Stimulated activated CD8-positive, alpha-beta memory T cell treated with anti-CD3 and anti-CD28 coated beads, Interleukin-7, amount 100 ng/mL, for 48 hours (primary cell): ENCODE measurements at places on chromosomes 6 and 20.

DNA sequence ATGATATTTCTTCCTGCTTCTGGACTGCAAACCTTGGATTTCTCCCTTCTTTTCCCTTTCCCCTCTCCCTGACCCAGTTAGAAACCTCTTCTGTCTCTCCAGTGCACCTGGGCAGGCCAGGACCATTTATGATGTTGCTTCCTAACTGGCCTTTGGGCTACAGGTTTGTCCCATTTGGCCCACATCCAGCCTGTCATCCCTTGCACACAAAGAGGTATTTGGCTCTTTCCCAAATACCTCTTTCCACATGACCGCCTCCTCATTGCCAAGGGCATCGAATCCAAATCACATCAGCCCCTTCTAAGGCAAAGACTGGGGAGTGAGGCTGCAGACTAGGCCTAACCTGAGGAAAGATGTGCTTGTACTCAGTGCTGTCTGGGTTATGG lies 13.6 kb downstream of the FGD2 start:
- no peak for DNase-seq

GRCh38 chr6:25056130-25056529 lies 120.4 kb upstream of the RIPOR2 start:
- DNase-seq = no peak

- no peak for DNase-seq
Measured at GRCh38 chr20:41091927-41092326, 45.4 kb upstream of the PLCG1 start.

DNA sequence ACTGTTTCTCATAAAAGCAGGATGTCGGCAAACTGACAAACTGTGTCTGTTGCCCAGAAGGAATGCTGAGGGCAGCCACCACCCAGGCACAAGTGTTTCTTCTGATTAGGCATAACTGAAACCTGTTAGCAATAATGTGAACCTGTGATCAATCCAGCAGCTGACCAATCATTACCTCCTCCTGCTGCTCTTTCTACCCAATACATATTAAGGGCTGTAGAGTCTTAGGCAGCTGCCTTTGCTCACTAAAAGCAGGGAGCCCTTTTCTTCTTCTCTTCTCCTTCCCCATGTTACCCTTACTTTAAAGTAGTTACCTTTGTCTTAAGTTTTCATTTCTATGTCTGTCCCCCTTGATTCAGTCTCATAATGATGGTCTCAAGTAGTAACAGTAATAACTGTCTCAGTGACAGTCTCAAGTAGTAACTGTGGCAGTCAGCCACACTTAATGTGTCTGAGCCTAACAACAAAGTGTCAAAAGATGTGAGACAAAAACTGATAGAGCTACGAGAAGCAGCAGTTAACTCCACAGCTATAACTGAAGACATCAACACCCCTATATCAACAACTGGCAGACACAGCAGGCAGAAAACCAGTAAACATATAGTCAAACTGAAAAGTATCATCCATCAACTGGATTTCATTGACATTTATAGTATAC lies 37.0 kb downstream of the RANBP9 start:
- no peak for DNase-seq

- no peak for DNase-seq
Measured at GRCh38 chr6:152008779-152009178, 201.3 kb downstream of the ESR1 start.

DNA sequence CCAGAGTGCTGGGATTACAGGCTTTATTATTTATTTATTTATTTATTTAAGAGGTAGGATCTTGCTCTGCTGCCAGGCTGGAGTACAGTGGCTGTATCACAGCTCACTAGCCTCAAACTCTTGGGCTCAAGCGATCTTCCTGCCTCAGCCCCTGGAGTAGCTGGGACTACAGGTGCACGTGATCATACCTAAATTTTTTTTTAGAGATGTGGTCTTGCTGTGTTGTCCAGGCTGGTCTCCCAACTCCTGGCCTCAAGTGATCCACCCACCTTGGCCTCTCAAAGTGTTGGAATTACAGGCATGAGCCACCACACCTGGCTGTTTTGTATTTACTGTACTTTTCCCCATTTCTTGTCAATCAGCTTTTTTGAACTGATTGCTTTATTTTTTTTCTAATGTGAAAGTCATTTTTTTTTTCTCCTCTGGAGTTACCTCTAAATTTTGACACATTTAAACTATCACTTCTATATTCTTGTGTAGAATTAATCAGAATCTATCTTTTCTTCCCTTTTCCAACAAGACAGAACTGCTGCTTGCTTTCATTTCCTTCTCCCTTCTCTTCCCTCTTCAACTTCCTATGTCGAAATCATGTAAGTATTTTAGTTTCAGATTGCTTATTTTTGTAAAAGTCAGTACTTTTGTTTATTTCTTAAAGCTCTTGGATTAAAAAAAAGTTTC lies 12.0 kb downstream of the PANK2 start:
- no peak for DNase-seq

DNA sequence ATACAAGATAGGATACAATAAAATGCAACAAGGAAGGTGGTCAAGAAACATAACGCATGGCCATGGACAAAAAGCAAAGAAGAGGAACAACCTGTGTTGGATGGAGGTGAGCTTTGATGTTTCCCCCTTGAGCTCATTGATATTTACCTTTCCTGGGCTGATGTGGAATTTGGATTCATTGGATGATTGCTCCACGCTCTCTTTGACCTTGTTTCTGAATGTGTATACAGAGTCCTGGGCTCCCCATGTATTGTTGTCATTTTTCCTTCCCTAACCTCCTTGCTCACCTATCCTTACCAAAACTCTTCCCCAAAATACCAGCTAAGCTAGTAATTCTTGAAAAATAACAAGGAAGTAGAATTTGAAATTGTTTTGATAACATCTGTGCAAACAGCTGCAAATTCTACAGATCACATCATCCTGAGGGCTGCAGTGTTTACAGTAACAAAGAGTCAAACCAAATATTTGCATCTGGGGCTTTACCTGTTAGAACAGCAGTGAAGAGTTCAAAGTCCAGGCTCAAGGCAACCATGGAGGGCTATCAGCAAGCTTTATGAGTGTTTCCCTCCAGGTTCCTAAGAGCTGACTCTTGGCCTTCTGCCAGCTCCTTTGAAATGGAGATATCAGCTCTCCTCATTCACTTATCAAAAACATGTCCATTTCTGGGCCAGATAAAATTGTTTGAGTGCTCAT lies 214.3 kb upstream of the MARCKS start:
- DNase-seq = no peak

DNA sequence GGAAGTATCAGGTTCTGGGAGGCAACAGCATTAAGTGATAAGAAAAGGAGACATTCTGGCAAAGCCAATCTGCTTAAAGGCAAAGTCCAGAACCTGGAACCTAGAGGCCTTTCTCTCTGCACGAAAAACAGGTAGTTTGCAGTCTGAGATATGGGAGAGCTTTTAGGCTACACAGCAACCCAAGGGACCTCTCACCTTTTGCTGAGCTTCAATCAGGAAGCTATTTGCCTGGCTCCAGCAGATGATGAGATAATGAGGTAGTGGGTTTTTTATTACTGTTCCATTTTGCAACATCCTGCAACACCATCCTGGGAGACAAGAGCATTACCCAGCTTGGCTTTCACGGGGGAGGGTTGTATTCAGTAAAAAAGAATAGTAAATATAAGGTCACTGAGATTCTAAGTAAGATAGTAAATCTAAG lies 143.1 kb downstream of the ADGRG6 start:
- DNase-seq = no peak

DNA sequence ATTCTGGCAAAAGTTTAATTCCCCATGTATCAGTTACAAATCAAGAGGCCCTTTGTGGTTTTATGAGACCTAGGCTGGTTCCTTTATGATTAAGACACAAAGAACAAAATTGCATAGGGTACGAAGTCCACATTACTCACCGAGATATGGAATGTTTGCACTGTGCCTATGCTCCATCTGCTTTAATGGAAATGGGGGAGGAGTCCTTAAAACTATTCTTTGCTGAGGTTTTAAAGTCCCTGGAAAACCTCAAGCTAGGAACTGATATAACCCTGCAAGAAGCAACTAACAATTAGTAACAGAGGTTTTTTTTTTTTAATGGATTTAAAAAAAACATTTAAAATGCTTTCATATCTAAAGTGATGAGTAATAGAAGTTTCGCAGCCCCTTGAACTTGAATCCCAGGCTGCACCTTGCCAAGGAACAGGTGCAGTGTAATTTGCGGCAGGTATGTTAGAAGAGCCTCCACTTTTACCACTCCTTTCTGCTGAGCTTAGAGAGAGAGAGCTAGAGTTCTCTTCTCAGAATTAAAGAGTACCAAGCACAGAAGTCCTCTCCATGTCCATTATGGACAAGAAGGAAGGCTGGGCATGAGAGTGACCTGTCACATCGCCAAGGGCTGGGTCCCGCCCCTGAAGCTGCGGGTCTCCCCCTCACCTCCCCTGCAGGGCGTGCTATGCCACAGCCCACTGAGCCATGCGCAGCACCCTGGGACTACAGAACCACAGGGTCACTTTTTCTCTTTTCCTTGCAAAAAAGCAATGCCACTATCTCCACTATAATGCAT lies 2.3 kb downstream of the SERPINB1 start:
- DNase-seq = no peak

GRCh38 chr6:19838442-19839236 lies 1.5 kb downstream of the ID4 start:
- no peak for DNase-seq

DNA sequence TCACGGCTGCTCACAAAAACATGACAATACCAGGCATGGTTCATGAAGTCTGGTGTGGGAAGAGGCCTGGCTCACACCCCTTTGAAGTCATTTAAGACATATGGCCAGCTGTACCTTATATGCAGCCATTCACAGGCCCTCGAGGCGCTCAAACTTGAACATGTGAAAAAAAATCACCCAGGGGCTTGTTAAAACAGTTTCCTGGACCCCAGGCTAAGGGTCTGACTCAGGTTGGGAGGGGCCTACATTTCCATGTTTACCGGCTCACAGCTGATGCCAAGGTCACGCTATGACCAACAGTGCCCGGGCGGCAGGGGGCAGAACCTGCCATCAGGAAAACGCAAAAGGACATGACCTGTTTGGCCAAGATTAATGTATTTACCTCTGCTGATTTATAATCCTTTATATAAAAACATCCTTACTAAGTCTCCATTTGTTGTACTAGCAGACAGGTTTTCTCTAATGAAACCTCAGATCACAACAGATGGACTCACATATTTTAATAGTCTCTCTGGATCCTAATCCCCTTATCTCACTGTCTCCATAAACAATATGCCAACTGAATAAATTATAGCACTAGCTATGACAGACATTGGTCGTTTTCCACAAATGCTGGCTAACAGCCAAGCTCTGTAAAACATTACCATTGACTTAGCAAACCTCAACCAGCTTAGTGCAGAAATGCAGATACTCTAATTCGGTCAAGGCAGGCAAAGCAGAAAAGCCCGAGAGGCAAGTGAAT lies 19.9 kb downstream of the EZR start:
- no peak for DNase-seq

GRCh38 chr6:125312478-125312877 lies 10.7 kb upstream of the HDDC2 start:
- no peak for DNase-seq

GRCh38 chr20:48990467-48990866 lies 55.6 kb upstream of the CSE1L start:
- DNase-seq = no peak

DNA sequence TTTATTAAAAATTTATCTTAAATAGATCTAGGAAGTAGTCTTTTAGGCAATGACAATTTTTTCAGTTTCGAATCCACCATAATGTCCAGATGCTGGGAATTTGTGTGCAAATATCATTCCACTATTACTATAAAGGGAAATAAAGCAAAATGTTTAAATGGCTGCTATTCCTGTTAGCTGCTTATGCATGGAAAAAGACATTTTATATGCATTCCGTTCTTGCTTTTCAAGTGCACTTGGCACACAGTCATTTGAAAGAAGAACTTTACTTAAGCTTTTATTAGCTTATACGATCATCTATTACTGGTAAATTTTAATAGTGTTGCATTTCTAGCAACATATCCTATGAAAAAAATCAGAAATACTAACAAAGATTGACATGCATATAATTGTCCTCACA lies 42.0 kb downstream of the PRL start:
- DNase-seq = no peak

DNA sequence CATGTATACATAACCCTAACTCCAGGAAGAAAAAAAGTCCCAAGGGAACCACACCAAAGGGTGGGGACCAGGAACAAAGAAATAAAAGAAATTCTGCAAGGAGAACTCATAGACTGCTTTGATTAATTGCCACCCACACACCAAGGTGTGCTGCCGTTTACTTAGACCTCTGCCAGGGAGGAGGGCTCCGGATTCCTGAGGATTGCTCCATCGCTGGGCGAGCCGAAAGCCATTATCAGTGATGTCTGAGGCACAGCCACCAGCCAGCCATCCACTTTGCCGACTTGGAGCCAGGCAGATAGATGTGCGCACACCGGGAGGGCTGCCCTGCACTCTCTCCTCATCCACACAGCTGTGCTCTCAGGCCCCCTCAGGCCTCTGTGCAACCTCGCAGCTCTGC lies 272.7 kb upstream of the FOXQ1 start:
- no peak for DNase-seq

DNA sequence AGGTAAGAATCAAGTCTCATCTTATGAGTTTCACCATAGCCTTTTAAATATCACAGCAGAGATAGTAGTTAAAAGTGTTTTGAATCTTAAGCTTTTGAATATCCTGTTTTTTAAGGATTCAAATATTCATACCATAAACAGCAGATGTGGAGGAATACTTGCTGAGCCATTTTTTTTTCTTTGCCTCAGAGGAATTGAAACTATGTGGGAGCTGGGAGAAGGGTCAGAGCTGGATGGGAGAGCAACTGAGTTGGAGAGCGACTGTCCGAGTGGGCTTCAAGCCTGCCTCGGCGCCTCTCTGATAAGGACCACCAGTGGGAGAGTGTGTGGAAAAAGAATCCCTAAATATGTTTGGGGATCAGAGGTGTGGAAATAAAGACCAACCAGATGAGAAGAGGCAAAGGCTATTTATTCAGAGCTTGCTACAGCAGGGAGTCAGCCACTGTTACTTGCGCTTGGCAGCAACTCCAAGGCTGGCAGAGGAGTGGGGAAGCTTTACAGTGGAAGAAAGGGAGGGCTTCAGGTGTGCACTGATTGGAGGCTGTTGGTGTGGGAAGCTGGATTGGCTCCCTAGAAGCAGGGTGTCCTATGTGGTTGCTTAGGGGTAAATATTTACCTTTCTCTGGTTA lies 34.3 kb upstream of the MCUR1 start:
- DNase-seq = no peak

- DNase-seq = no peak
Measured at GRCh38 chr6:11606332-11606731, 68.8 kb downstream of the TMEM170B start.

GRCh38 chr6:157148391-157149323 lies 174.7 kb downstream of the TMEM242 start:
- no peak for DNase-seq
